Stimulated activated CD4-positive, alpha-beta T cell treated with anti-CD3 and anti-CD28 coated beads, Interleukin-15, amount 100 ng/mL, for 1 hour (primary cell): ENCODE measurements at places on chromosomes 12 and 14.

DNA sequence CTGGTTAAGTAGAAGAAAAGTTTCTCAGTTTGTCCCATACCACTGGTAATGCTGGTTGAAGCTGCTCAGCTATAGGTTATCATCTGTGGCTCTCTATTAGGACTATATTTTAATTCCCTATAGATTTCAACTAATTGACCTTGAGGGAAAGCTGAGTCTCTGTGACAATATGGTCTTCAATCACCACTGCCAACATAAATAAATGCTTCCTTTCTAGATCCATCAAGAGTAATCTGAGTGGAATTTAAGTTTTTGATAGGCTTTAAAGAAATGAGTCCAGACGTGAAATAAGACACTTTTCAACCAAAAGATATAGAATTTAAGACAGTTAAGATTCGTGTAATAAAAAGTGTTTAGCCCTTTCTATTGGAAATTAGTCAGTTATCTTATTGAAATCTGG is 63.5 kb upstream of the MYF6 start:
- no peak for DNase-seq

GRCh38 chr14:102696332-102696731 is 80.9 kb upstream of the TRAF3 start:
- DNase-seq: no peak

- no peak for DNase-seq
Observed at GRCh38 chr14:103656031-103656755, 27.2 kb downstream of the KLC1 start.

DNA sequence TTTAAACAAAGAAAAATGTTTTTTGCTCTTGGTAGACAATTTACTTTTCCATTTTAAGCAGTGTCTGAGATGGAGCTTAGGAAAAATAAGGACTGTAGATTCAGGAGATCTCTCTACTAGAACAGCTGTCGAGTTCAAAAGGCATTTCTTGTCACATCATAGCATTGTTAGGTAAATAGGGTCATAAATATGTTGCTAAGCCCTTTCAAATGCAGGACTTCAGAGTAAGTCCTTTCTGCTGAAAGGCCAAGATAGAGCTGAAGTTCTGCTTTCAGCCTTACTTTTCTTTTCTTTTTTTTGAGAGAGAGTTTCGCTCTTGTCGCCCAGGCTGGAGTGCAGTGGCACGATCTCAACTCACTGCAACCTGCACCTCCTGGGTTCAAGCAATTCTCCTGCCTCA is 98.2 kb downstream of the SYNE2 start:
- no peak for DNase-seq

- peak; percentile 62 for DNase-seq
Observed at GRCh38 chr12:56338308-56339157, at the start of gene IL23A. IL23A (plus strand) TSS chr12:56338884; CDS start chr12:56339045, 161 bp downstream.
